Hematopoietic multipotent progenitor cell treated with erythropoietin and hydrocortisone succinate and interleukin-3 and kit ligand, for 8 days (in vitro differentiated cells): ENCODE measurements at places on chromosomes 7 and 10.

- no peak for DNase-seq
These were observed 14.3 kb upstream of the ARMC3 start for GRCh38 chr10:22913474-22914092.

DNA sequence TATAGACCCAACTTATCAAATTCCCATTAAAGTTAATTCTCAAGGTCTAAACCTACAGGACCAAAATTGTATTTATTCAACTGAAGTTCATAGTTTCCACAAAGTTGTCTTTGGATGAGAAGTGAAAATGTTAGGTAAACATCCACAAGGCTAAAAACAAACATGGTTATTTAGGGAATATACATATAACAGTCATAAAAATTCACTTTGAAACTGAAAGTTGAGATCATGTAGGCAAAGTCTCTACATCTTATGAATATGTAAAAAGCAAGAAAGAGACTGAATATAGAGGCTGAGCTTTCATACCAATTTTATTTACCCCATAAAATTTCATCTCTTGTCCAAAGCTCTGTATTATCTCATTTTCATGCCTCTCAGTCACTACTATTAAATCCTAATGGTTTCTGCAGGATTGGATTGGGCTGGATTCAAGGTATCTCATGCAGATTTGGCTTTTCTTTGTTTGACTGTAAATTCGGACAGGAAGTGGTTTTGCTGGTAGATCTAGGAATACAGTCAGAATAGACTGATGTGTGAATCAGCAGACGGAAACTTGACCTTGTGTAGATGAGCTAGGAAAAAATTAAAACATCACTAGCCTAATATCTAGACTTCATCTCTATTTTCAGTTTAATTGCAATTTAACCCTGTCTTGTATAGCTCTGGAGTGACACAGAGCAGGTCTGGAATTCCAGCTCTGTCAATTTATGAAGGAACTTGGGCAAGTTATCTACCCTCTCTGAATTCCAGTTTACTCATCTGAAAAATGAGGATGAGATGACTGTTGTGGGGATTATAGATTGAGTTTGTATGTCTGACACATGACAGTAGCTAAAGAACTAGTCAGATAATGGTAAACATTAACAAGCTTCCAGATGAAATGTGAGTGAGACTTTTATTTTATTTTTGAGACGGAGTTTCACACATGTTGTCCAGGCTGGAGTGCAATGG lies 27.3 kb upstream of the SKAP2 start:
- no peak for DNase-seq

- no peak for DNase-seq
These were observed 73.0 kb downstream of the MICU1 start for GRCh38 chr10:72552857-72553256.

- no peak for DNase-seq
These were observed 6.9 kb downstream of the PILRA start for GRCh38 chr7:100380196-100380595.

GRCh38 chr7:72265071-72265904 lies 146.8 kb downstream of the CALN1 start:
- DNase-seq: no peak

GRCh38 chr7:127527561-127527960 lies 57.8 kb downstream of the GCC1 start:
- no peak for DNase-seq
